Brain pericyte (primary cell): ENCODE measurements at places on chromosomes 3 and 15.

DNA sequence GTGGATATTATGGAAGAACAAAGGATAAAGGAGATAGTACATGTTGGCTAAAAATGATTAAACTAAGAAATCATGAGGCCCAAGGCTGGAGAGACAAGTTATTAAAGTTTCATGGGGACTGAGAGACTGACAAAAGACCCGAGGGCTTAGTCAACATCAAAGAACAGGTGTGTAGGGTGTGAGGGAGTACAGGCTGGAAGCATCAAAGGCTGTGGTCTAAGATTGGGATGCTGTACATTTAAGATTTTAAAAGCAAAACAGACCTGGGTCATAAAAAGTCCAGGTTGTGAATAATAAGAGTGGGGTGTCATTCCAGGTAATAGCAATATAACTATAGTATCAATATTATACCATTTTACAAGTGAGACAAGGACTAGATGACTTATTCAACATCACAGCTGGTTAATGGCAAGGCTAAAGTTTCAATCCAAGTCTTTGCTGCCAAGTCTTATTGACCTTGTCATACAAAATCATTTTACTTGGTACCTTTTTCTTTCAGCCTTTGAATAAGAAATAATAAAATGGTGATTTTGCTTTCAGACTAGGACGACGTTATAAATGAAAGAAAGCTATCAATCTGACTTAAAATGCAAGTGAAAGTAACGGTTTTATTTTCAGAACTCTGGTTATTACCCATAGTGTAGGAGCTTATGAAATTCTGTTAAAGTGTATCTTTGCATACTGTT is 211.6 kb downstream of the TNIK start:
- DNase-seq: no peak

- DNase-seq: no peak
These were observed 134.4 kb upstream of the SKOR1 start for GRCh38 chr15:67690936-67691335.

- no peak for DNase-seq
These were observed 77.3 kb downstream of the NFKBIZ start for GRCh38 chr3:101926594-101927105.

DNA sequence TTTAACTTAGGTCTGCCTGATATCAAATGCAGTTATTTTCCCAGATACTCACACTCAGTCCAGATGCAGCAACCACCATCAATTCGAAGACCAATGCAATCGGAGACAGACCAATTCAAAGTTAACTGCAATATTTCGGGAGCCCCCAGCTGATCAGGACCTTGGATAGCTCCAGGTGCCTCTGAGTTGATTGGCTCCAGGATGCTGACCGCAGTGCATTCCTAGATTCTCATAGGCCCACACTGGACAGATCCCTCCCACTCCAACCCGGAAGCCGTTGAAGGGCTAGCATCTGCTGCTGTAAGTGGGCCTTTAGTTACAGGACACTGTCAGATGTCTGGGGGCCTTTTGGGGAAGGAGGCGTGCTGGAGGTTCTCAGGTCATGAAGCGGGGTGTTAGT is 89.5 kb upstream of the ATP2B2 start:
- no peak for DNase-seq

DNA sequence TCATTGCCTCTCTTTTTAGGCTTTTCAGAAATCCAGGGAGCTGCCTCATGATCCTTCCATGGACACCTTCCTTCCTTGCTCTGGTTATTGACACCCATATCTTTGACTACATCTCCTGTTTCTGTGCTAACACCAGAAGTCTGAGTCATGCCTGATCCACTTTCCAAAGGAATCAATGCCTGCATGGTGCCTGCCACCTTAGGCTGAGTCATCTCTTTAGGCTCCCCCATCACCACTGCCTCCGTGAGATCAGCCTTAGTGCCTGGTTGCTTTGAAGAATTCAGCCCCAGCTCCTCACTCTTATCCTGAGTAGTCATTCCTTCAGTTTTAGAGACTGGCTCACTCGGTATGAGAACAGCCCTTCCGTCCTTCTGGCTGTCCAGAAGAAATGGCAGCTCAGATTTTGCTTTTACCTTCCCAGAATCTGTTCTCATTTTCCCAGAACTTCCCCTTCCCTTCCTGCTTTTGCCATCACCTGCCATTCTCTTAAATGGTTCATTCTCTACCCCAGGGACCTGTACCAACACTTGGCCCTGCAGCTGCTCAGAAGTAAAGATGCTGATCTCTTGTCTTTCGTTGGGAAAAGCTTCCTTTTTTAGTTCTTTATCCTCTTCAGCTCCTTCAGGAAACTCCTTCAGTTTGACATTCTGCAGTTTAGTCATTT is 105.3 kb downstream of the MAP4 start:
- peak; percentile 67 for DNase-seq

DNA sequence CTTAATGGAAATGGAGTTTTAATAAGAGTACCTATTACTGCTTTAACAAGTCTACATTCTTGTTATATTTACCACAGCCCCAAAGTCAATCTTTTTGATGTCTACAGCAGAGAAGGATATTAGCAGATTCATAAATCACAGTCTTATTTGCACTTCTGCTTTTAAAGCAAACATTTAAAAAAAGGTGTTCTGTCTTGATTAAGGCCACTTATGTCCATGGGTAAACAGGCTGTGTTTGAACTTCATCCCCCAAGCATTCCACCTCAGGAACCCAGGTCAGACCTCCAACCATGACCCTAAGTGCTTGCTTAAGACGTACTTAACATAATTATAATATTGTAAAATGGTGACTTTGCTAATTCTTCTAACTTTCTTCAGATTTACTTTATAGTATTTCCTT is 113.4 kb downstream of the CMSS1 start:
- no peak for DNase-seq

DNA sequence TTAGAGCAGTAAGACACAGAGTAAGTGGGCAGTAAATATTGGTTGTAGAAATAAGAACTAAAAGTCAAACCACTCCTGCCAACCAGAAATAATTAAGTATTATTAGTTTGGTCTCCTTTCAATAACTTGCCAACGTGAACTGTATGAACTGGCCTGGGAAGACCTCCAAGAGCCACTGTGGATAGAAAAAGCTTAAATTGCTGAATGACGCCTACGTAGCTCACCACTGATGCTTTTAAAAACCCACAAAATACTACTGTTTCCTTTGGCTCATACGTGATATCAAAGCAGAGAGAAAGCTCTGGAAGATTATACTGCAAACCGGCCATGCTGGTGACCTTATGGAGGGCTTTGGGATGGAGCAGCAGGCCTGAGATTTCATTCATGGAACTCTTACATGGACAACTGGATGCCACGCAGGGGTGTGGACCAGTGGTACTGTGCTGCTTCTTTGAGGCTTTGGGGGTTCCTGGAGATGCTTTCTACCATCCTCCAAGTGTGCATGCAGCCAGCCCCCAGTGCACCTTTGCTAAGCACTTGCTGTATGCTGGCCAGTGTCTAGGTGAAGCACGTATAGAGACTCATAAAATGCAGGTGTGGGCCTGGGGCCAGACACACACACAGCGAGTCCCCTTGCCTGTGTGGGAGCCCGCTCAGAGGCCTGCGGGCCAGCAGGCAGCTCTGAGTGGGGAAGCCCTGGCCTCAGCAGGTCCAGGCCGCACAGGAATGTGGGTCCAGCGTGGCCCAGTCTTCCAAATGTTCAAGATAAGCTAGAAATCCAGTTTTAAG is 66.8 kb downstream of the ABTB1 start:
- no peak for DNase-seq

- no peak for DNase-seq
These were observed 1.2 kb upstream of the ADAMTSL3 start for GRCh38 chr15:83652626-83653204.
